SJCRH30 (cell line): ENCODE measurements at places on chromosomes 3 and 15.

DNA sequence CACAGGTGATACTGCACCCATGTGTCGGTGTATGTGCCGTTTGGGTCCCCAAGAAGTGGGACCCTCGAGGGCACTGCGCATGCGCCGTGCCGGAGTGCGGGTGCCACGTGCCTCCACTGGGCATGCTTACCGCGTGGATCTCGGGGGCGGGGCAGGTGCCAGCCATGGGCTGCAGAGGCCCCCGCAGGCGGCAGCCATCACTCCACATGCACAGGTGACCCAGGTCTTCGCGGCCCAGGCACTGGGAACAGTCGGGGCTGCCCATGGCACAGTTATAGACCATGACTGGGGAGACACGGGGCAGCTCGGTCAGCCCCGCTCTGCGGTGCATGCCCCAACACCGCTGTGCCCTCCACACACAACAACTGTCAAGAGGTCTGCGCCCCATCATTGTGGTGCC lies 31.2 kb downstream of the H1-8 start:
- no peak for DNase-seq

DNA sequence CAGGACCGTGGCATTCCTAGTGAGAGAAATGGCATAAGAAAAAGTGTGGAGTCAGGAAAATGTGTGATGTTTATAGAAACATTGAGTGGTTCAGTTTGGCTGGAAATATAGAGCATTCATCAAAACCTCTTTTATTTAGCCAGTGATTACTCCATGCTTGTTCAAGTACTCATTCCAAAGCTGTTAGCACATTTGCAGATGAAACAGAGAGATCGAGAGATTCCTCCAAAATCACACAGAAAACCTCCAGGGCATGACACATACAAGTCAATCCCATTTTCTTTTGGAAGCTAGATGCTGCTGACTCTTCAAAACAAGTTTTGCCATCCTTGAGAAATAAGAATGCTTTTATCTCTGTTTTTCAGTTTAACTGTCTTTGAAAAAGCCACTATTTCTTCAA lies 11.5 kb upstream of the MB21D2 start:
- no peak for DNase-seq

- DNase-seq, result no peak
Observed at GRCh38 chr15:82572986-82573385, 32.7 kb upstream of the RPS17 start.

GRCh38 chr3:195411836-195412235 lies 31.0 kb downstream of the ACAP2 start:
- DNase-seq, result no peak

GRCh38 chr15:20353966-20354883 lies 187.4 kb downstream of the GOLGA6L6 start:
- no peak for DNase-seq

GRCh38 chr15:77529394-77530159 lies 103.1 kb downstream of the LINGO1 start:
- DNase-seq, result no peak

DNA sequence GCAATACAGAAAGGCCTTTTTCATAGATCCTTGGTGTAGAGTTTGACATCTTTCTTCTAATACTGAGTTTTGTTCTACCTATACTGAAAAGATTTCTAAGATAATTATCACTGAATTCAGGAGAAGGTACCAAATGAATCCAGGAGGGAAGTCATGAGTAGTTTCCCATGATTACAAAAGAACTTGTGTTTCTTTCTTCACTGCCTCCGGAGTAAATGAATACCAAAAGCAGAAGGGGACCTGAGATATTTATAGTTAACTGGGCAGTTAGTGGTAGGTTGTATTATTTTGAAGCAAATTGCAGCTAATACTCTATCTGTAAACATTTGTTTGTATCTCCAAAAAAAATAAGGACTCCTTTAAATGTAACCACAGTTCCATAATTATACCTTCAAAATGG lies 175.4 kb downstream of the SUCNR1 start:
- DNase-seq, result no peak

DNA sequence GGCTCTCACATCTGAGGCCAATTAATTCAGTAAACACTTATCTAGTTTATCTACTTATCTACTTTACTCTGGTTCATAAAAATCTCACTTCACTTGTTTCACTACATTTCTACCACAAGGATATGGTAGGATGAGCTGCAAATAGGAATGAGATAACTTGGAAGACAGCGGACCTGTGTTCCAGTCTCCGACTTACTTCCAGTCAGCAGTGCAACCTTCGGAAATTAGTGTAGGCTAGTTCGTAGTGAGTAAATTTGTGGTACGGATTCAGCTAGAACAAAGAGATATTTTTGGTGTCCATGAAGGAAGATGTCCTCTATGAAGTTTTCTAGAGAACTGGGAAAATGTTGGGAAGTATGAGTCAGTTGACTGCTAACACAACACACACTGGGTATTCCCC lies 66.3 kb downstream of the TPRG1 start:
- DNase-seq, result no peak

DNA sequence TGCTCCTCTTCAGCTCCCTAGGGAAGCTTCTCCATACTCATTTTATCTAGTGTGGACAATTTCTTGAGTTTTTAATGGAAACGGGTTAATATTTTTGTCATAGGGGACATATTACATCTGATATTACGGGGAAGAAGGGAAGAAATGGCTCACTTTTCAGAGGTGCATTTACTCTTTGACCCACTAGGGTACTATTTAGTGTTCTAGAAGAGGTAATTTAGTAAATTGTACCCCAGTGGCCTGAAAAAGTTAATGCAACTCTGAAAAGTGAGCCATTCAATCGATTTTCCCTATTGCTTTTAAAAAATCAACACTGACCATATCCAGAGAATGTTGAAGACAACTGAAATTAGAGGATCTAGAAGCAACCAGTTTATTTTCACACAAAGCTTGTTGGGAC lies 71.2 kb downstream of the MAP2K5 start:
- DNase-seq, result peak; percentile 28
